Neural crest cell (in vitro differentiated cells): ENCODE measurements at places on chromosomes 3 and 15. TPM values are rescaled to one million over a fixed set of nuclear protein-coding genes. Genes with fewer than 3 reads are reported as not detected.

- H3K4me3 ChIP-seq, result no peak overlapping the region
- no peak overlapping the region for H3K27ac ChIP-seq
- peaks cover 11% of the 10 kb centered on the region for H3K27me3 ChIP-seq
- H3K36me3 ChIP-seq, result no peaks in the 10 kb centered on the region
- no peak for DNase-seq
Observed at GRCh38 chr3:120858521-120858920, 49.5 kb upstream of the STXBP5L start.

DNA sequence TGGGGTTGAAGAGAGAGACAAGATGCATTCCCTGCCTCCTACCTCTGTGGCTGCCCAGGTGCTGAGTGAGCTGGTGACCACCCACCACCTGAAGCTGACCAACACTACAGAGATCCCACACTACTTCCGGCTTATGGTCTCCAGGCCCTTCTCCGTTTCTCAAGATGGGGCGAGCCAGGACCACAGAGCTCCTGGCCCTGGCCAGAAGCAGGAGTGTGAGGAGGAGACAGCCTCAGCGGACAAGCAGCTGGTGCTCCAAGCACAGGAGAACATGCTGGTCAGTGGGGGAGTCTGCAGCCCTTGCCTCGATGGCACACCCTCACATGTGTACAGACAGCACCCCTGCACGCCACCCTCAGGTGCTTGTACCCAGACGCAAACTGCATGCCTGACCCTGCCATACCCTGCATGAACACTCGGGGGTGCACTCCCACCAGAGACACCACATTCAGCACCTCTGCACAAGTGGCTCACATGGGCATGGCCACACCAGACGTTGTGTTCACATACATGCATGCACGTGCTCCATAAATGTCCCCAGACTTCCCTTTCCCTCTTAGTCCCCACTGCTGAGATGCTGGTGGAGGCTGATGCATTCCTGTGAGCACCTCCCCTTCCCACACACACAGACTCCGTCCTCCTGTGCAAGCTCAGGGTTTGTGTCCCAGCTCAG is 19.0 kb downstream of the ACAA1 start:
- no peaks in the 10 kb centered on the region for H3K4me1 ChIP-seq
- peak; percentile 39 for DNase-seq
- H3K27ac ChIP-seq, result no peak overlapping the region

- H3K27ac ChIP-seq, result no peak overlapping the region
- H3K27me3 ChIP-seq, result peaks cover 20% of the 10 kb centered on the region
- no peak for DNase-seq
- H3K4me3 ChIP-seq, result no peak overlapping the region
- no peaks in the 10 kb centered on the region for H3K36me3 ChIP-seq
Observed at GRCh38 chr15:69524296-69524695, 71.7 kb downstream of the RPLP1 start.

GRCh38 chr3:15204005-15204404 is 2.0 kb upstream of the CAPN7 start:
- H3K27me3 ChIP-seq, result peaks cover under 1% of the 10 kb centered on the region
- no peak for DNase-seq
- H3K27ac ChIP-seq, result no peak overlapping the region

- no peak overlapping the region for H3K4me3 ChIP-seq
- no peaks in the 10 kb centered on the region for H3K4me1 ChIP-seq
- H3K27ac ChIP-seq, result no peak overlapping the region
- no peaks in the 10 kb centered on the region for H3K36me3 ChIP-seq
- peaks cover 20% of the 10 kb centered on the region for H3K27me3 ChIP-seq
Observed at GRCh38 chr3:192481638-192482037, 245.7 kb downstream of the FGF12 start.

- no peak overlapping the region for H3K27ac ChIP-seq
- peaks cover 10% of the 10 kb centered on the region for H3K36me3 ChIP-seq
- H3K4me3 ChIP-seq, result no peak overlapping the region
- peaks cover 23% of the 10 kb centered on the region for H3K4me1 ChIP-seq
- DNase-seq, result no peak
Observed at GRCh38 chr3:13282358-13282985, 137.7 kb downstream of the NUP210 start.

DNA sequence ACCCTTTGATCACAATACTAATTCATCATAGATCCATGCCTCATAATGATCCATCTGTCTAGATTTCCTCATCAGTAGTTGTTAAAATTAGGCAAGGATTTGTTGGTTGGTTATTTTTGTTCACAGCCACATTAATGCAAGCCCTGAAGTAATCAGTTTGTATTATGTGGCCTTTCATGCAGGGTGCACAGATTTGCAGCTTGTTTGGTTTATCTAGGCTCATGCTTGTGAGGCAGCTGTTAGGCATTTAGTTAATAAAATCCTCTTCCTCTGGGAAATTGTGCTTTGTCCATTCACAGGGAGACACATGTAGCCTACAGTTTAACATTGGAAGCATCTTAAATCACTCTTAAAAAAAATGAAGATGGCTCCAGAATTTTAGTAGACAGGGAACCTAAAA is 162.8 kb upstream of the ZNF385D start:
- peaks cover 7% of the 10 kb centered on the region for H3K4me1 ChIP-seq
- no peak for DNase-seq
- H3K36me3 ChIP-seq, result no peaks in the 10 kb centered on the region

- no peak overlapping the region for H3K4me3 ChIP-seq
- no peak for DNase-seq
- peaks cover 26% of the 10 kb centered on the region for H3K36me3 ChIP-seq
- H3K27ac ChIP-seq, result no peak overlapping the region
Observed at GRCh38 chr3:196749125-196749524, 9.5 kb downstream of the PAK2 start.

DNA sequence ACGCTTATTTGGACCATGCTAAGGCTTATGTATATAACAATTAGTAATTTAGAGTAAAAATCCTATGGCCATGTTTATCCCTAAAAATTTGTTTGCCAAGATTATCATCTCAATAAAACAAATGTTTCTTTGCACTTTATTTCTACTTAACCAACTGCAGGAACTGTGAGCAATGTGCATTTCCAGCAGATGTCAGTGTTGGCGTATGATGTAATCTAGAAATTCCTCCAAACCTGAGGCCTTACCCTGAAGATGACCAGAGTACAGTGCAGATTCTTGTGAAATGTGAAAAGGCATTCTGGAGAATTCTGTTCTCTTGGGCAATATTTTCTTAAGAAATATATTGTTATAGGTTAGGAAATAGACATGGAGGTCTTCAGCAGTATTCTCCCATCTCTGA is 205.9 kb downstream of the MBNL1 start:
- no peak overlapping the region for H3K4me3 ChIP-seq
- no peak for DNase-seq
- H3K36me3 ChIP-seq, result no peaks in the 10 kb centered on the region
- H3K4me1 ChIP-seq, result peaks cover 4% of the 10 kb centered on the region
- H3K27ac ChIP-seq, result no peak overlapping the region
- H3K27me3 ChIP-seq, result no peaks in the 10 kb centered on the region

DNA sequence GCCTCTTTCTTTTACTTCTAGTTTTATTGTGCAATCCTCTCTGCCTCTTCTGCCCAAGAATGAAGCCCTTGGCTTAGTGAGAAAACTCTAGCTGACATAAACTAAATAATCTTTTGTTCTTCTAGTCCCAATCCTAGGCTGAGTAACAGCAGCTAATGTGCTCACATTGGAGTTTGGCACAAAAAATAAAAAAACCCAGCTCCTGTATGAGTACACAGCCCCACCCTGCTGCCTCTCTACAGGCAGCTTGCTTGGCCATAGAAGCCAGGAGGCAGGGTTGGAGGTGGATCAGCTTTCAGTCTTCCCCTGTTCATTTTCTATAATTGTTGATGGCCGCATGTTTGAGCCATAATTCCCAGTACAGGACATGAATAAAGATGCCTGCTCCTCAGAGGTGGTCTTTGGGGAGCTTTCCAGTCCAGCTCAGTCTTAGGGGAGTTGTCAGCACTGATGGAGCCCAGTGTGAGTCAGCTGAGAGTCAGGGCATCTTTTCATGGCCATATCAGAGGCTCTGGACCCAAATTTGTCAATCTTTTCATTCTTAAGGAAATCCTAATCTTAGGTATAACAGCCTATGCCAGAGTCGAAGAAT is 46.7 kb downstream of the RTP1 start:
- H3K4me3 ChIP-seq, result no peak overlapping the region
- no peaks in the 10 kb centered on the region for H3K36me3 ChIP-seq
- no peaks in the 10 kb centered on the region for H3K27me3 ChIP-seq
- peaks cover 4% of the 10 kb centered on the region for H3K4me1 ChIP-seq

DNA sequence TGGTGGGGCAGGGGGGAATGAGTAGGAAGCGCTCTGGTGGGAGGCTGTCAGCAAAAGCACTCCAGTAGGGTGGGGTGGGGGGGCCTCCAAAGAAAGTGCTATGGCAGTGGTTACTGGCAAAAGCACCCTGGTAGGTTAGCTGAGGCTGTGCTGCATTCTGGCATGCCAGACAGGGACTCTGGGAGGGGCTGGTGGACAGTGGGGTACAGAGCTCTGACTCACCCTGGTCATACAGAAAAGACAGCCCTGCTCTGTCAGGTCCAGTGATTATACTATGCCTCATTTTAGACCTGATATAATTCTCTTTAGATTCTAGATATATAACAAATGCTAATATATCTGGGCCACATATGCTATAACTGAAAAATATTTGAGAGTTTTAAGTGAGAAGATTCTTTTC is 82.8 kb upstream of the CPNE4 start:
- no peaks in the 10 kb centered on the region for H3K36me3 ChIP-seq
- no peaks in the 10 kb centered on the region for H3K27me3 ChIP-seq
- H3K4me3 ChIP-seq, result no peak overlapping the region
- no peaks in the 10 kb centered on the region for H3K4me1 ChIP-seq

DNA sequence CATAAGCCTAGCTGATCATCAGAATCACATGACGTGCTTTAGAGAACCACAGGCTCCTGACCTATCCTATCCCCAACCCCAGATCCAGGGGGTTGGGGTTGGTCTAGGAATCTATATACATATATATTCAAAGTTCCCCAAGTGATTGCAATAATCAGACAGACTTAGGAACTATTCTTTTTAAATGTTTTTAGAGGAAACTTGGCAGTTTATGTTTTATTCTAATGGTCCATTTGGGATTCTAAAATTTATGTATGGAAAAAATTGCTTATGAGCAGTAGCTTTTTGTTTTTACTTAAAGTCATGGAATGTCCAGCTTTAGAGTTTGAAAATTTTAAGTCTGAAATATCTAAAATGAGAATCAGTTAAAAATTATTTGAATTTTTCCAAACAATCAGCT is 22.1 kb downstream of the MFN1 start:
- H3K4me3 ChIP-seq, result no peak overlapping the region
- DNase-seq, result no peak
- no peaks in the 10 kb centered on the region for H3K27me3 ChIP-seq
- H3K27ac ChIP-seq, result no peak overlapping the region

DNA sequence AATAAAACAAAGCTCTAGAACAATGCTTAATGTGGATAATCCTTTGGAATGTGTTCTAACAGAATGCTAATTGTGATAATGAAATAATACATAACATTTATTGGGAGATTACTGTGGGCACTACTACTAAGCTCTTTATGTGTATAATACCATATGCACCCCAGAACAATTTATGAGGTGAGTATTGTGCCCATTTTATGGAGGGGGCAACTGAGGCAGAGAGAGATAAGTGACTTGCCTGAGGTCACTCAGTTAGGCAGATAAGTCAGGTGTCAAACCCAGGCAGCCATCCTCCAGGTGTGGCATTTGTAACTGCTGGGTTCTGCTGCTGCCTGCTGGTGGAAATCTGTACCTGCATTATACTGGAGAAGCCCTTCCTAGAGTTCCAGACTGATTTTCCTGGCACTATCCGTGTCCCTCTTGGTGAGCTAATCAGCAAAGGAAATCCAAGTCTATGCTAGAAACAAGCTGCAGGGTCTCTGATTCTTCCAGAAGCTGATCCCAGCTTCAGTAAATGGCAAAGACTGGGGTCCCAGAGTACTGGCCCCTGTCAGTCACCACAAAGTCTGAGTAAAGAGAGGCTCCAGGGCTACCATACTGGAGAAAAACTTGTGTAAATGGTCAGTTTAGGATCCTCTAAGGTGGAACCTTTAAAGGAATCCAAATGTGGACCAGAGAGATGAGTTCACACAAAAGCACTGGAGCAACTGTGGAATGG is 22.6 kb upstream of the RBP1 start:
- peak; percentile 34 for DNase-seq
- H3K4me3 ChIP-seq, result no peak overlapping the region
- H3K27ac ChIP-seq, result no peak overlapping the region
- no peaks in the 10 kb centered on the region for H3K36me3 ChIP-seq
- H3K4me1 ChIP-seq, result peaks cover 26% of the 10 kb centered on the region

GRCh38 chr3:161821591-161821990 is 325.0 kb downstream of the OTOL1 start:
- H3K4me3 ChIP-seq, result no peak overlapping the region
- DNase-seq, result no peak
- no peaks in the 10 kb centered on the region for H3K27me3 ChIP-seq
- H3K36me3 ChIP-seq, result no peaks in the 10 kb centered on the region

DNA sequence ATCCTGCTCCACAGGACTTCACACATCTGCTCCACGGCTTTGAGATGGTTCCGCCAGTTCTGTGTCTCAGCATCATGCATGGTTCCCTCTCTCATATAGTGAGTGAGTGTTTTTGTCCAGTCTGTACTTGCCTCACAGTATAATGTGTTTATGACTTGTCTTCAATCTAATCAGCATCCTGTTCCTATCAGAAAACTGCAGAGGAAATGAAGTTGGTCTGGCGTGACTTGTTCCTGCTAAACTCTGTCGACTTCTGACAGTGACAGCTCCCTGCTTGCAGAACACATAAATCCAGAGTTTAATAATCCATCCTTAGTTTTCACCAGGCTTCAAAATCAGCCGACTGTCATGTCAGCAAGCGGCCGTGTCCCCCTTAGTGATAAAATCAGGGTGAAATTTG is 222.3 kb downstream of the SLCO3A1 start:
- H3K36me3 ChIP-seq, result no peaks in the 10 kb centered on the region
- no peak overlapping the region for H3K27ac ChIP-seq
- peaks cover 4% of the 10 kb centered on the region for H3K4me1 ChIP-seq
- DNase-seq, result no peak

- DNase-seq, result no peak
- no peak within 1 kb of the TSS for H3K4me3 ChIP-seq
- no peaks in the 10 kb centered on the region for H3K36me3 ChIP-seq
- no peaks in the 10 kb centered on the region for H3K27me3 ChIP-seq
- H3K27ac ChIP-seq, result no peak within 1 kb of the TSS
Observed at GRCh38 chr3:148865049-148865448, at the start of gene CPA3. Gene CPA3 (plus strand): TSS chr3:148865296. CDS start chr3:148865308, 12 bp downstream.

The SLC28A2 gene
- not detected in 2 replicates for total RNA-seq

The ACKR4 gene
- total RNA-seq, result not detected in 2 replicates

The PLSCR5 gene
- total RNA-seq, result not detected in 2 replicates

The HHLA2 gene
- total RNA-seq, result not detected in 2 replicates

The MORC1 gene
- total RNA-seq, result not detected in 2 replicates

The NR2E3 gene
- not detected in 2 replicates for total RNA-seq

The GP5 gene
- 0.09 TPM in 1 of 2 replicates, not detected in the other for total RNA-seq

The C2CD4B gene
- total RNA-seq, result not detected in 2 replicates
